NCI-H1105 (cell line): ENCODE measurements at places on chromosomes 11 and 22.

DNA sequence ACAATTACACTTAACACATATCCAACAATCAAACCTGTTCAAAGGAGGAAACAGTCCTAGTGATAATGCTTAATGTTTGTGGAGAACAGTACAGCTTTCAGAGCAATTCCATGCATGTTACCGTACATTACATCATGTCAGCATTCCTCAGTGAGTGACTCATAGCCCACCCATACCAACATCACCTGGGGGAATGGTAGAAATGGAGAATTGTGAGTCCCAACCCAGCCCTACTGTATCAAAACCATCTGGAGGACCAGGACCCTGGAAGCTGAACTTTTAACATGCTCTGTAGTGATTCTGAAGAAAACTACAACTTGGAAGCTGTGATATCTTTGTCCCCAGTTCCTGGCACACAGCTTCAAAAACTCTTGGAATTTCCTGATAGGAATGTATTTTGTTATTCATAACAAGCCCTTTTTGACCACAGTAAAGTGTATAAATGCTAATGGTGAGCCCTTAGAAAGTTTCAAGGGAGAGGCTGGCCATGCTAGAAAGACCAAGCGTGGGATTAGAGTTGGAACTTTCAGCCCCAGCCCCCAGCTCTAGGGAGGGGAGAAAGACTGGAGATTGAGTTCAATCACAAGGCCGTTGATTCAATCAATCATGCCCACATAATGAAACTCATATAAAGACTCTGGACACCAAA, 301.1 kb downstream of the BUD13 start:
- DNase-seq = no peak

DNA sequence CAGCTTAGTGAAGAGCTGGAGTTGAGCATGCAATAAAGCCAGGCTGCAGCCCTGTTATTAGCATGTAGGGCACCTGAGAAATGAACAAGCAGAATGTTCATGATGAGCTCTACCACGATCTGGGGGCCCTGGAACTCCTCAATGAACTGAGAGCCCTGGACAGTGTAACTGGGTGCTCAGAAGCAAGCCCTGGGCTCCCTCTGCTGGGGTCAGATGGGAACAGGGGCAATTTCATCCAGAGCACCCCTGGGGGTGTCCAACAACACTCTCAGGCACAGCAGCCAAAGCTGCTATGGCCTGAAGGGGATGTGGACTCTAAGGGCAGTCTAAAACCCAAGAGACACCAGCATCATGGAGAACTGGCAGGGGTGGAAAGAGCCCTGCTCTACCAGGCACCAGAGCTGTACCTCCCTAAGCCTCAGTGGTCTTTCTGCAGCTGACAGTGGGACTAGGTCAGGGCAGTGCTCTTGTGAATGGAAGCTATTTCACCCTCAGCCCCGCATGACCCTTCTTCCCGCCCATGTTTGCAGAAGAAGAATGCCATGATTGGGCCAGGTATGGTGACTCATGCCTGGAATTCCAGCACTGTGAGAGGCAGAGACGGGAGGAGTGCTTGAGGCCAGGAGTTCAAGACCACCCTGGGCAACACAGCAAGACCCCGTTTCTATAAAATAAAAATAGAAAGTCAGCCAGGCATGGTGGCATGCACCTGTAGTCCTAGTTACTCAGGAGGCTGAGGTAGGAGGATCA, 28.9 kb downstream of the THOC5 start:
- no peak for DNase-seq

GRCh38 chr22:28702891-28703290, 23.3 kb upstream of the TTC28 start:
- no peak for DNase-seq

- no peak for DNase-seq
These were observed 50.1 kb upstream of the SHANK2 start for GRCh38 chr11:71302534-71302909.

DNA sequence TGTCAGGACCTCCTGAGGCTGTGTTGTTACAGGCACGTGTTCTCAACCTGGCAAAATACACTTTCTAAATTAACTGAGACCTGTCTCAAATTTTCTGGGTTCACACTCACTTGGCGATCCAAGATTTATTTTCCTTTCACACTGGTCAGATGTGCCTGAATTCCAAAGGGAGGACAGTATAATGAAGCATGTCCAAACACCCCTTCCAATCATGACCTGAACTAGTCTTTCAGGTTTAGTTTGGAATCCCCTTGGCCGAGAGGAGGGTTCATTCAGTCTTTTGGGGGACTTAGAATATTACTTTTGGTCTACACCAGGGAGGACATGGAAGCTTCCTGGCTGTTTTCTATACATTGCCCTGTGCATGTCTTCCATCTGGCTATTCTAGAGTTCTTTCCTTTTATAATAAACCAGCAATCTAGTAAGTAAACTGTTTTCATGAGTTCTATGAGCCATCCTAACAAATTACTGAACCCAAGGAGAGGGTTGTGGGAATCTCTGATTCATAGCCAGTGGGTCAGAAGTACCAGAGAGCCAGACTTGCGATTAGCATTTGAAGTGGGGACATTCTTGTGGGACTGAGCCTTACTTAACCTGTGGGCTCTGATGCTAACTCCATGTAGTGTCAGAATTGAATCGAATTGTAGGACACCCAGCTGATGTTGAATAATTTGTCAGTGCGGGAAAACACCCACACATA, 14.8 kb upstream of the TMEM216 start:
- no peak for DNase-seq

GRCh38 chr11:103035791-103036434, 56.0 kb downstream of the DCUN1D5 start:
- DNase-seq = peak; percentile 28

DNA sequence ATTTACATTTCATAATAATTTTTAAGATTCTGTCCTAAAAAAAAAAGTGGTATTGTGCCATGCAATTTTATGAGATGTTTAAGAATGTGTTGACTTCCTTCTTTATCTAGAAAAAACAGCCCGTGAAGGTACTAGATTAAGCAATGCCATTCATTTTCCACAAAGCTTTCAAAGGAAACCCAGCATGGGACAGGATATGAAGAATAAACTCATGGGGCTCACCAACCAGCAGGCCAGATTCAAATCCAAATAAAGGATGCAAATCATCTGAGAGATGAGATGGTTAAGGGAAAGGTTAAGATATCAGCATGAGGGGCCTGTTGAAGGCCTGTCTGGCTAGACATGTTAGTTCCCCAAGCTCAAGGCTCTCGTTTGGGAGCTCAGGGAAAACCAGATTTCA, 199.1 kb downstream of the SWAP70 start:
- no peak for DNase-seq

- DNase-seq = no peak
These were observed 33.1 kb downstream of the EIF3F start for GRCh38 chr11:8020244-8020597.

DNA sequence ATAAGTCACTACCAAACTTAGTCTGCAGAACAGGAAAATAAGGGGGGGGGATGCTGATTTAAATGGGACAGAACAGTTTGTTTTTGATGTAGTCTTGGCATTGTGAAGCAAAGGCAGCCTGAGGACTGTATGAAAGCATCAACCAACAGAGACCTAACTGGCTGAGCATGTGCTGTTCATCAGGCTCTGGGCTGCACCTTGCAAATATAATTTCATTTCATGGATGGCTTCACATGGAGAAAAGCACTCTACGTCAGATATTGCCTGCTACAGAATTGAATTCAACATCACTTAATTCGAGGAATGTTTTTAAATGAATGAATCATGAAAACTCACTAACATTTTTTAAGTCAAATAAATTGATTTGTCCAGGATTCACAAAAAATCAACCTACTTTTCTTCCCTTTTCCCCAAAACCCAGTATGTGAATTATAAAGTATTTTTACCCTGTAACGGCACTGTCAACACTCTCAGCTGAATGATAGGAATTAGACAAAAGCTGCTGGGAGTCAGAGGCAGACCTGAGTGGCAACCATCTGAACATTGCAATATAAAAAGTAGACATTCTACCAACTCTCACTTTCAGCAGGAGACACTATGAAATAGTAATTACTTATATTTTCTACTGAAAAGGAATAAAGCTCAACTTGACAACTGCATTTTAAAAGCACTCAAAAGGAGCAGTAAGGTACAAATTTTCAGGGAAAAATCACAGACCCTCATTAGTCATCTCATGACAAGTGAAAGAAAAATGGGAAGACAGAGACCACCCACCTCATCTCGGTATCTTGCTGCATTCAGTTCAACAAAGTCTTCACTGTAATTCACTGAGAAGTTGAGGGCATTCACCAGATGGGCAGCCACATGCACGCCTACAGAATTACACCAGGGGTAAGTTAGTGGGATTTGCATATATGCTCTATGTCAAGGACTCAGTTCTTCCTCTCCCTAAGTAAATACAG, 47.5 kb downstream of the NOX4 start:
- no peak for DNase-seq

DNA sequence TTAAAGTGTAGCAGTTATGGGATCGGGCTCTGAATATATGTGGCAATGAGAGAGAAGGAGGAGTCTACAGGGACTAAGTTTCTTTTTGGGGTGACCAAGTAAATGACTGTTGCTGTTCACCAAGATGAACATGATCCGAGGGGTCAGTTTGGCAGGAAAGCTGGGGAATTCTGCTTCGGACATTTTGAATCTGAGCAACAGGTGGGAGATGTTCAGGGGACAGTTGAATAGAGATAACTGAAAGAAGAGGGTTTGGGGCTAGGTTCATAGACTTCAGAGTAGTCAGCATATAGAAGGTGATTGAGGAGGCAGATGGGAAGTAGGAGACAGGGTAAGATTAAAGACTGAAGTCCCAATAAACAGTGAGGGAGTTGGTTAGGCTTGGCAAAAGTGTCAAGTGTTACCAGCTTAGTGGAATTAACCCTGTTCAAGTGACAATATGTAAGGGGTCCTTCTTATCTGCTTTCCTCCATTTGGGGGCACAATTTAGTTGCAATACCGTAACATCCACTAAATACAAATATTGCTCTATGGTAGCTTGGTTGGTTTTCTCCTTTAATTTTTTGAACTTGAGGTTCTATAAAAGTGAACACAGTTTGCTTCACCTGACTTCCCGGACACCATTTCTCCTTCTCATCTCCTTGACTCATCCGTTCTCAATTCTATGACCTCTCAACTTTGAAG, 2.9 kb upstream of the ENTHD1 start:
- DNase-seq = no peak

DNA sequence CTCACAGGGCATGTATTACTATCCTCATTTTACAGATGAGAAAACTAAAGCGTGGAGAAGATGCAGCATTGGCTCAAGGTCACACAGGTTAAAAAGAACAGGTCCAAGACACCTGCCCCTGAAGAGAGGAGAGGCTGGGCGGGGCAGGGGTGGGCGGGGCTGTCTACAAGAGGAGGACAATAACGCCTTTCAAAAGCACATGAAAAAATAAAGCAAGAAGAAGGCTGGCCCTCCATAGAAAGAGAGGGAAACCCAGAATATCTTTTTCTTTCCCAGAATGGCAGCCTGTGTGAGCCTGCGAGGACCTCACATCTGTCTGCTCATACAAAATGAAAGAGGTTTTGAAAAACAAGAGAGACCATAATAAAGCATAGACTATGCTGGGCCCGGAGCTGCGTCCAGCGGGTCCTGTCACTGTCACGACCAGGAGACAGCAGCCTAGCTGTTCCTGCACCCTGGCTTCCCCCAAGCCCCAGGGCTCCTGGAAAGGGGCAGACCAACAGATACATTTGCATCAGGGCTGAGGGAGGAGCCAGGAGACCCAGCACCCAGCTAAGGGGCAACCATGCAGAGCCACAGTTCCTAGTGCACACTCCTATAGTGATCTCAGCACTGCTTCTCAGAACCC, 61.6 kb downstream of the DSCAML1 start:
- DNase-seq = no peak

GRCh38 chr22:45704648-45705047, 33.0 kb downstream of the ATXN10 start:
- no peak for DNase-seq

DNA sequence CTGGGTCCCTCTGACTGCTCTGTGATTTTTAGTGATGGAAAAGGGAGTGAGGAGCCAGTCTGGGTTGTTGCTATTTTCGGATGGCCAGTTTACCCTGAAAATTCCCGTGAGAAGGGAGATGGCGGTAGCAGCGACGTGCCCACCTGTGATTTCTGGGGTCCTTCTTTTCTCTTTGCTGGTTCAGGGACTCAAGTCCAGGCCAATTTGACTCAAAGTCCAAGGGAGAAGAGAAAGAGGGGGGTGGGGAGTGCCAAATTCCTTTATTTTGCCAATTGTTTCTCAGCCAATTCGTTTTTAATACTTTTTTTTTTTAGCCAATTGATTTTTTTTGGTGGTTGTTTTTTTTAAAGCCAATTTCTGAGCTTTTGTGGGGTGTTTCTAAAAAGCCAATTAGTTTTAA, 6.9 kb downstream of the IGF2 start:
- DNase-seq = no peak

- no peak for DNase-seq
These were observed 10.9 kb upstream of the SOX6 start for GRCh38 chr11:16367252-16367651.

DNA sequence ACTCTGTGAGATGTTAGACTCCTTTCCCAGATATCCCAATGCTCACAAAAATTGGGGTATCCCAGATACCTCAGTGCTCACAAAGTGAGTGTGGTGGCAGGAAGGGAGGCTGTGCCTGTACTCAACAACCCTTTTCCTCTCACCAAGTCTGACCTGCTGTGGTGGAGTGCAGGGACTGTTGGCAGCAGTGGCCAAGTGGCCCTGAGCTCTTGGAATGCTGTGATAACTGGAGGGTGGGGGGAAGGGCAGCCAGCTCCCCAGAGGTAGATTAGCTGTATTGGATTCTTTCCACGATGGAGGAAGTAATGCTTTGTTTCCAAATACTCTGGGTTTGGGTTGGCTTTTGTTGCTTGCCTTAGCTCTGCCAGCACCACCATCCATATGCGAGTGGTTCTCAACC, 46.0 kb upstream of the OR9Q1 start:
- no peak for DNase-seq

DNA sequence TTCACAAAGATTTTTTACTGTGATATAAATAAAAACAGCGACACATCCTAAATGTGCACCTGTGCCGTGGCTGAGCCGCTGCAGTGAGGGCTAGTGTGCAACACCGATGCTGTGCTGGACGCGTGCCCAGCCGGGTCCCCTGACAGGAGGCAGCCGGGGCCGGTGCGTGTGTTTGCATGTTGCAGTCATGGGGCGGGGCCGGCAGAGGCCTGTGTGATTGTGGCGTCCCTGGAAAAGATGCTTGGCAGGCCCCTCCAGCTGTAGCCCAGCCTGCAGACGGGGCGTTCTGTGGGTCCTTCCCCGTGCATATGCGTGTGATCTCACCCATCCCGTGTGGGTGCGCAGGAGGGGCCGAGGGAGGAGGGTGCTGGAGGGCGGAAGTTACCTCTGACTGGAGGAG, 30.6 kb downstream of the MUC6 start:
- DNase-seq = peak; percentile 93

GRCh38 chr11:63516109-63516508, 10.2 kb downstream of the LGALS12 start:
- DNase-seq = no peak

DNA sequence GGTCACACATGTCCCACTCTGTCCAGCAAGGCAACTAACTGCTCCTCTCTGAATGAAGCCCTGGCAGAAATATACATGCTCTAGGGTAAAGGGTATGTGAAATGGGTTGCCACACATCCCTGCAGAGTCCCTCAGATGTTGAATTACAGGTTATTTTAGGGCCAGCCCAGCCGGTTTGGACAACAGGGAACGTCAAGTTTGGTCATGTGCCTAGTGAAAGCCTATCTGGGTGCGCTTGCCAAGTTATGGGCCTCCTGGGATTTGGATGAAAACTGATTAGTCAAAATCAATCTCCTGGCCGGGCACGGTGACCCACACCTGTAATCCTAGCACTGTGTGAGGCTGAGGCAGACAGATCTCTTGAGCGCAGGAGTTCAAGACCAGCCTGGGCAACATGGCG, 10.4 kb downstream of the AP1B1 start:
- no peak for DNase-seq

- DNase-seq = peak; percentile 81
These were observed 59.8 kb downstream of the WNT7B start for GRCh38 chr22:45917146-45917545.
